ENCODE measurements at places on chromosomes 4 and X.

DNA sequence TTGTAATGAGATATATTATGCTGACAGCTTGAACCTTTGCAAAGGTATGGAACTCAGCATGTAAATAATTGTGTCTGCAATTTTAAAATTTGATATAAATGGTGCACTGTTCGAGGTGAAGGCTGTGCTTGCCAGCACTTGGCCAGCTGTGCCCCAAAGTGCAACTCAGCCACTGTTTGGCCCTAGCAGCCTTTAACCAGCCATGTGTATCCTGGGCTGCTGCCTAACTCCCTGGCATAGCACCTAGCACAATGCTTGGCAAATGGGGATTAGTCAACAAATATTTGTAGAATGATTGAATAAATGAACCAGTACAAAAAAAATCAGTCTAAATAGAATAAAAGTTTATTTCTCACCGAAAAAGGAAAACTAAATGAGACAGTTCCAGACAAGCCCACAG is 83.8 kb upstream of the ZIC3 start:
- DNase-seq, result no peak

DNA sequence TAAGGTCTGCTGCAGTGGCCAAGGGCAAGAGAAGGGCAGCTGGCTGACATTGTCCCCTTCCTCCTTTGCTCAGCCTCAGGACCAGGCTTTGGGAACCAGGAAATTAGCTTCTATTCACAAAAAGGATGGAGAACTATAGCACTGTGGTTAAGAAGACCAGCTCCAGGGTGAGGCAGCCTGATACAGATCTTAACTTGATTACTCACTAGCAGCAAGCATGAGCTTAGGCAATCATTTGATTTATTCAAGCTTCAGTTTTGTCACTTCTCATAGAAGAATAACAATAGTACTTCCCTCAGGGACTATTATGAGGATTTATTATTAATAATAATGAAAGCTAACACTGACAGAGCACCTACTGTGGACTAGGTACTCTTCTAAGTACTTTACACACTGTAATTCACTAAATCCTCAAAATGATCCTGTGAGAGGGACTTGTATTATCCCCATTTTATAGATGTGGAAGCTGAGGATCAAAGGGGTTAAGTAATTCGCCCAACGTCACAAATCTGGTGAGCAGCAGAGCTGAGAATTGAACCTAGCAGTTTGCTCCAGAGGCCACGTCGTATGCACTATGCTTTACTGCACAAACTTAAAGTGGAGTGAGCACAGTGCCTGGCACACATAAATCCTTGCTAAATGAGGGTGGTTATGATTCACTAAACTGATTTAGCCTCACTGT is 130.4 kb upstream of the PAK3 start:
- DNase-seq, result no peak

DNA sequence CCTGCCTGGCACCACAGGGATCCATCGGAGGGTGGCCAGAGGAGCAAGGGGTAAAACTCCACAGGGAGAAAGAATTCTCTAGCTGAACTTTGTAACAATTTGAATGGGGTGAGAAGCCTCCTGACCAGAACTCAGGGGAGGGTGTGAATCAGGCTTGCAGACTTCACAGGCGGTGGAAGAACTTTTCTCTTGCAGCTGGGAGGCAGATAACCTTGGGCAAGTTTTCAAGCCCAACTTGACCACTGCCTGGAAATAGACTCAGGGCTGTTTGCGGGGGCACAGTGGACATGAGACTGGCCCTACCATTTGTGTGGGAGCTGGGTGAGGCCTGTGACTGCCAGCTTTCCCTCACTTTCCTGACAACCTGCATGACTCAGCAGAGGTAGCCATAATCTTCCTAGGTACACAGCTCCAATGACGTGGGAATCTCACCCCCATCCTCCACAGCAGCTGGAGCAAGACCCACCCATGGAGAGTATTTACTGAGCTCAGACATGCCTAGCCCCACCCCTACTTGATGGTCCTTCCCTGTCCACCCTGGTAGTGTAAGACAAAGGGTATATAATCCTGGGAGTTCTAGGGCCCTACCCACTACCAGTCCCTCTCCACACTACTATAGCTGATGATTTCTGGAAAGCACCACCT is 210.0 kb upstream of the AGTR2 start:
- no peak for DNase-seq

GRCh38 chr4:19888587-19888986 is 363.1 kb upstream of the SLIT2 start:
- no peak for DNase-seq

- DNase-seq, result no peak
Measured at GRCh38 chr4:858041-858481, 32.1 kb upstream of the CPLX1 start.

- peak; percentile 64 for DNase-seq
Measured at GRCh38 chr4:169070895-169071218, 60.8 kb upstream of the CBR4 start.

DNA sequence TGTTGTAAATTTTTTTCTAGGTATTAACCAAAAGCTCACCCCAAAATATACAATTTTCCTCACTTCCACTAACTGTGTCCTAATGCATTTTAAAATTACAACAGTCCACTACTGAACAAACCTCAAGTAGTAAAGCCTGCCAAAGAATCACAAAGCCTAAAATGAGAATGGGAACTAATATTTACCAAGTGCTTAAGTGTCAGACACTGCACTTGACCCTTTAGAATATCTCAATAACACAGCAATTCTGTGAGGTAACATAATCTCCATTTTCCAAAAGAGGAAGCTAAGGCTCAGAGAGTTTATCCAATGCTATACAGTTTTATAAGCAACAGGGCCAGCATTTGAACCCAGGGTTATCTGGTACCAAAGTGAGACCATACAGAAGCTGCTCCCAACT is 4.9 kb downstream of the SLC9A7 start:
- no peak for DNase-seq

DNA sequence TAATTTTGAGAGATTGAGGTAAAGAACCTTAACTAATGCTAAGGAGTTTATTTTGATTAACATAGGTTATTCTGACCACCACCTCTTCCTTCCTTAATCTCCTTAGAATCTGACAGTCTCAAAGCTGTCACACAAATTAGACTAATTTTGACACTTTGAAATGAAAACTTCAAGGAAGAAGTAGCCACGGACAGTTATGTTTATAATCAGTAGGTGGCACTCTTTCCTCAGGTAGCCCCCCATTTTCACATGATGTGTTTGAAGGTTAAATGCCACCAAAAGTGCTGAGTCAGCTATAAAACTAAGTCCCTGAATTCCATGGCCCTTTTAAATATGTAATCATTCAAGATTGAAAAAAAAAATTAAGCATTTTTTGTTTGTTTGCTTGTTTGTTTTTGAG is 22.4 kb downstream of the TMEM33 start:
- peak; percentile 32 for DNase-seq

DNA sequence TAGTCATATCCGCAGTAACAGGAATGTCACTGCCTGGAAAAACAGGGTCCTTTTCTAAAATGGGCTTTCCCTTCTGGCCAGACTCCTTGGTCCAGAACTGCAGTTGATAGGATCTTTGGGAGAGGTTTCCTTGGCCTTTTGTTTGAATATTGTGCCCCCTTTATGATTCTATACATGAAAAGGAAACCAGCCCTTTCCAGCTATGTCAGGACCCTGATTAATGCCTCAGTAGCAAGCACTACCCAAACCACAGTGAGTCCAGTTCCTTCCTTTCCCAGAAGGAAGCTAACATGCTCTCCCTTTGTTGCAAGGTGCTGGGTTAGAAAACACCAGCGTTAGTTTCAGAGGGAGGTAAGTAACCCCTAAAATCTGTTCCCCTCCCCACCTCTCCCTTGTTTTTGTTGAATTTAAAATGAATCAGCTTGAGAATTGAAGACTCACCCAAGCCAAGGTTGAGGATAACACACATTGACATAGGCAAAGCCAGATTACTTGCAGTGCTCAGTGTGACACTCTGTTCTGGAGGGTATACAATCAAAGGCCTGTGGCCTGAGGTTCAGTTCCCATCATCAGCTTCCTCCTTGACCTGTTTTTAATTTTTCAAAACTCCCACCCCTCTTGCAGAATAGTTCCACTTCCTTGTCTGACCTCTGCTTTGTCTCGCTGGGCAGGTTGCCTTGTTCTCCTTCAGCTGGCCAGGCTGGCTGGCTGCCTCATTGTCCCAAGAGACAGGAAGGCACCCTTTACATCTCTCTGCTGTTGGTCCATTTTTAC is 87.6 kb upstream of the PLAC1 start:
- no peak for DNase-seq

GRCh38 chr4:182074810-182075209 is 168.4 kb upstream of the TENM3 start:
- peak; percentile 43 for DNase-seq

DNA sequence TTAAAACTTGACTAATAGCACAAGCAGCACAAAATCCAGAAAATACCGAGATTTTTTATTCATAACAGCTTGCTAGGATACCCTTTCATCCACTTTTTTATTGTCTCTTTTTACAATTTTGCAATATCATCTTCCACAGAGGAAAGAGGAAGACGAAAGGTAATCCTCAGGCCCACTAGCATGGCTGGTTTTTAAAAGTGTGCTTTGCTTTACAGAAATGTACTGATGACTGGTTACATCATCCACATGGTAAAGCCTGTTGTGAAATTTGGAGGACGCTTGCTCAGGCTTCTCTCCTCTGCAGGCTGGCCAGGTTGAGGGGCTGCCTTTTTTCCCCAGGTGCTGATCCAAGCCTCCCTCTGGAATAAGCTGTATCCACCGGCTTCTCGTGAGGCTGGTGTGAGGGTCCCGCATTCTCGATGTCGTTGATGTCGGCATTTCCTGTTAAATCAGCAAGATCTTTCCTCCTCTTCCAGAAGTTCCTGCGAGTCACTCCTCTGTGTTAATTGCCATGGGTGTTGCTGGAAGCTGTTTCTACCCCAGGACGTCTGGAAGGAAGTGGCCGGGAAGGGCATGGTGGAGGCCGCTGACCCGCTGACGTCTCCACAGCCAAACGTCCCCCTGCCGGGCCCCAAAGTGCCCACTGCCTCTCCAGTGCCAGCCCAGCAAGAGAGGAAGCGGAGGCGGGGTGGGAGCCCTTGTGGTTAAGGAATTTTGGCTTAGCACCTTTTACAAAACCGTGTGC is 5.8 kb upstream of the DGKQ start:
- DNase-seq, result no peak

- DNase-seq, result no peak
Measured at GRCh38 chr4:15434091-15434490, 6.3 kb downstream of the C1QTNF7 start.

DNA sequence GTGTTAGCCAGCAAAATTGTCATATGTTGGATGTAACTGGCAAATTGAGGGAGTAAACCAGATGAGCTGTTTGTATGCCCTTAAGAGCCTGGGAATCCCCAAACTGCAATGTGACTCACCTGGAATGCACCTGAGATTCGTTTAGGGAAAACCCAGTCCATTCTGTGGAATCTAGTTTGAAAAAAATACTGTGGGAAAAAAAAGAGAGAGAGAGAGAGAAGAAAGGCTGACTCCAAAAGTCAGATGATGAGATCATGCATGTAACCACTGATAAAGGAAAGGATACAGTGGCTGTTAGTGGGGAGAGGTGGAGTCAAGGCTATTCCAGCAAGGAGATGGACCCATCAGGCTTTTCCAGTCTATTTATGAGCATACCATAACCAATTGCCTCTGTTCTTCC is 48.5 kb downstream of the SLC9A7 start:
- DNase-seq, result peak; percentile 68

DNA sequence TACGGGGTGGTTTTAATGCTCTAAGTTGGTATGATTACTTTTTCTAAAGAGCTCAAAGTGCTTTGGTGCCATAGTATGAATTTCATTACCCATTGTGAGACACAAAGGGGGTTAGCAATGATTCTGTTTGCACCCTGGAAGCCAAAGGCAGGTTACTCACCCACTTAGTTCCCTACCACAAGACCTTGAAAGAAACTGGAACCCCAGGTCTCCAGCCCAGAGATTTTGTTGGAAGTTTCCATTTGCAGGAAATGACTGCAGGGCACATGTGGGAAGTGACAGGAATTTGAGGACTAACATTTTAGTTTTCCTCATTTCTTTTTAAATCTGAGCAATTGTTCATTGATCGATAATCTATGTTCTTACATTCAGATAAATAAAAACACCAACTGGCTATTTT is 1.8 kb upstream of the HS3ST1 start:
- no peak for DNase-seq

GRCh38 chr4:56360071-56360470 is 27.2 kb downstream of the AASDH start:
- no peak for DNase-seq

DNA sequence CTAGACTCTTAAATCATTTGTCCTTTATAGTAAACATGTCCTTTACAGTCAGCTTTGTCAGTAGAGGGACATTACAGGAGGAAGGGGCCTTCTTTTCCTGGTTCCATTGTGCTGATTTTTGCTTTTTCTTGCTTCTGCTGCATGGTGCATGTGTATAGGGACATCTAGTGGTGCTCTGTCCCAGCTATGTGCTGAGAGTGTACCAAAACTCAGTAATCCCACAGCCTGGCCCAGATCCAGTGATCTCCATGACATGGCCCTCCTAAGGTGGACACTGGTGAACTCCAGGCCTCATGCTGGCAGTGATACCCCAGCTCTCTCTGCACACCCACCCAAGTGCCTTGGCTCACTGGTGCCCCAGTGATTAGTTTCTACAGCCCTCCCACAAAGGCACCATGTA is 45.2 kb downstream of the MAGEB17 start:
- DNase-seq, result peak; percentile 5

DNA sequence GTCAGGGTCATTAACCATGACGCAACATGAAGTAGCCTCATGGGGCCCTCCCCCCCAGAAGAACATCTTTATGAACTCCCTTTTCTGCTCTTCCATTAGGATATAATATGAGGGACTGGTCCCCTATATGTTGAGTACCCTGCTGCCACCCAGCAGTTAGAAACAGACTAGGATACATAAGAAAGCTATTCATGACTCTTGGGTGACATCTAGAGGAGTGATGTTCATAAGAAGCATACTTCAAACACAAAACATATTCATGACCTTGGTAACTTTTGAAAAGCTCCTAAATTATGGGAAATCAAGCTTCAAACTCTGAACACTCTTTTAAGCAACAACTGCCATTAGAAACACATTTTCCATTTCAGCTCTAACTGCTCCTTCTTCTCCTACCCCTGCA is 155.2 kb upstream of the SPIN4 start:
- DNase-seq, result peak; percentile 55

- no peak for DNase-seq
Measured at GRCh38 chr4:85701861-85702321, 226.9 kb downstream of the ARHGAP24 start.

DNA sequence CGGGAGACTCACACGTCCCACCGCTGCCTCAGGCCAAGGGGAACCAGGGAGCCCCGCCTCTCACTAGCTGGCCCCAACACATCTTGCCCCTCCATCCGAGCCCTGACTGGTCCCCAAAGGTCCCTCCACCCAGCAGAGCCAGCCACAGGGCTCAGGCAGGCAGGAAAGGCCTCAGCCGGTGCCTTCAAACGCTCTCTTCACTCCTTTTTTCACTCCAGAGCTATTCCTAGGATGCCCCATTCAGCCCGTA is 1.5 kb upstream of the ARHGAP4 start:
- no peak for DNase-seq

DNA sequence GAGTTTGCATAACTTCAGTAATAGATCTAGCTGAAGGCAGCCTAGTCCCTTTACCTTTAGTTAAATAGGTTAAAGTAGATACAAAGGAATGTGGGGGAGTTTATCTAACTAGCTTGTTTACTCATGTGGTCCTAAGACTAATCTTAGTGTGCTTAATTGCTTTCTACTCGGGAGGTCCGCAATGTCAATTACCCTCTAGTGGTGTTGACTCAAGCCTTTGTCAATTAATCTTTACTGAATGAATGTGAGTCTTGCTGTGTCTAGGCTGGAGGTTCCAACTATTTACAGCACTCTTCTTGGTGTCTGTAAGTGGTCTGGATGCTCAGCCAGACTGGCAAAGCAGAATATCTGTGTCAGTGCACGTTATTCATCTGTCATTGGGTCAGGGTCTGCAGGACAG is 17.9 kb upstream of the YTHDC1 start:
- no peak for DNase-seq

GRCh38 chr4:55068522-55068921 is 56.9 kb downstream of the KDR start:
- no peak for DNase-seq
